ENCODE measurements at places on chromosomes 7 and 10.

DNA sequence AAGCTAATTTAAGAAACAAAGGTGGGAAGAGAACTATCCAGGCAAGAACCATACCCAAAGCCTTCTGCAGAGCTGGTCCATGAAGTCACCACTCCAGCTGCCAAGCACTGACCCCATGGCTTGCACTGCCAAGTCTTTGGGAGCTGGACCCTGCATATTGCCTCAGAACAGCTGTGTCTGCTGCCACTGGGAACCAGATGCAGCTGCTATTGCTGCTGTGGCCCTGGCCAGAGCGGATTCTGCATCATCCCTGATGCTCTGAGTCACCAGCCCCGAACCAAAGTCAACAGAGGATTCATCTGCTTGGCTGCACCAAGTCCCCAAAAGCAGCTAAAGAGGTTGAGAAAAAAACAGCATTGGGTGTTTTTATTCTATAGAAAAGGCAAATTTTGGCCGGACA is 39.2 kb upstream of the GSAP start:
- DNase-seq: peak; percentile 93

DNA sequence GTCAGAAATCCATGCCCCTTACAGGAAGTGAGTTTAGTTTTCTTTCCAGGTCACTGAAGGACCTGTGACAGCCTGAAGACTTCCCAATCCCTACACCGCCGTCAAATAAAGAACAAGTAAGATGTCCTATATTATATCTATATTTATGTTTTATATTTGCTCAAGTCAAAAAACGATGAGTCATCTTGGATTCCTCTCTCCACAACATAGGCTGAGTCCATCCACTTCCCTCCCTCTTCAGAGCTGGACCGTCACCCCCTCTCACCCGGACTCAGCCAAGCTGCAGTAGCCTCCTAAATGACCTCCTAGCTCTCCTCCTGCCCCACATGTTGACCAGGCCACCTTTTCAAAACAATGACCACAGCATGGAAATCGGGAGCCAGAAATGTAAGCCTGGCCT is 53.5 kb downstream of the GLI3 start:
- DNase-seq: peak; percentile 66

DNA sequence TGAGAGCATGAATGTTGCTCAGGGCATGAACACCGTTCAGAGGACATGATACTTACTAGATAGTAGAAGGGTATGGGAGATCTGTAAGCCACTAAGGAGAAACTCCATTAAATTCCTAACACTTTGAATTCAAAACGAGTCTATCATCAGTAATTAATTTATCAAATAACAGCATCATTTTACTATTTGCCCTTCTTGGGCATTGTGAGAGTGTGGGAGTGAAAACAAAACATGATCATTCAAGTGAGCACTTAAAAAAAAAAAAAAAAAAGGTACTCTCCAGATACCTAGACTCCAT is 20.5 kb upstream of the ASB15 start:
- DNase-seq: no peak

DNA sequence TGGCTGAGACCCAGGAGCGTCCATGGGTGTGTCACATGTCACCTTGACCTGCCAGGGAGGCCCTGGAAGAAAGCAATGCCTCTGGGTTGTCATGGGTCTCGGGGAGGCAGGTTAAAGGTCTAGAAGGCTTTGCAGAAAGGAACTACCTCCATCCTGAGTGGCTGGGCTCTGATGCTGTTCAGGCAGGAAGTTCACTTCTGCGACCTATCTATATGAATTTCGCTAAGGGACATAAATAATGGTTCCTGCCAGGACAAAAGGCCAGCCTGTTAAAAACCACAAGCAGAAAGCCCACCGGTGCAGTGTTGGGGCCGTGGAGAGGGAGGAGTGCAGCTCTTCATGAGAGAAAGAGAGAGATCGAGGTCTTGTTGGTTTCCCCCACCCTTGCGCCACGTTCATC is 182.9 kb downstream of the PTPN20 start:
- no peak for DNase-seq

- no peak for DNase-seq
These were observed 3.4 kb downstream of the PALD1 start for GRCh38 chr10:70481831-70482530.

- DNase-seq: no peak
These were observed 115.1 kb downstream of the TPK1 start for GRCh38 chr7:144720710-144721109.

DNA sequence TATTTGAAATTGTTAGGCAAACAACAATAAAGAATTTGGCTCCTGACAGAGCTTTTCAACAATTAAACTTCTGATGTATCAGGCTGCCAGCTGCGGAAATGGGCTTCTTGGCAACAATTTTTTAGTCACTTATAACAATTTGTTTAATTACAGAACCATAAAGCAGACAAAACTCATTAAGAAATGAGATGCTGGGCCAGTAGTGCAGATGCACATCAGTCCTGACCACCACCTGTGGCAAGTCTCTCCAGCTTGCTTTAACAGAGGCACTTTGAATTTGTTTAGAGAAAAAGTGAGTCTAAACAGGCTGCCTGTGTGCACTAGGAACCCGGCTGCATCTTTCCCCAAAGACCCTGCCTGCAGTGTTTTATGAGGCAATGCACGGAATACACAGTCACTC is 1124.4 kb downstream of the NXPH1 start:
- DNase-seq: no peak

DNA sequence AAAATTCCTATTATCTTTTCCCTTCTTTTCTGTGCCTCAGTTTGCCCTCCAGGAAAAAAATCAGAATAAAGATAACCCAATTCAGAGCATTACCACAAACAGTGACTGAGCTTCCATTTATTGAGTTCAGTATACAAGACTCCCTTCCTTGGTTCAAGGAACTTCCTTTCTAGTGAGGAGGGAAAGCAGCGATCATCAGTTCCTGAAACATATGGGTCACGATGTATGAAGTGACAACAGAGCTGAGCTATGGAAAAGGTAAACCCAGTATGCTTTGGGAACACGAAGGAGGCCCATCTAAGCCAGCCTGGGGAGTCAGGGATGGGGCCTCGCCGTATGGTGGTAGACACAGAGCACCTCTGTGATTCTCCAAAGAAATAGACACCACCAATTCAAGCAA is 15.8 kb downstream of the C10orf71 start:
- DNase-seq: no peak

DNA sequence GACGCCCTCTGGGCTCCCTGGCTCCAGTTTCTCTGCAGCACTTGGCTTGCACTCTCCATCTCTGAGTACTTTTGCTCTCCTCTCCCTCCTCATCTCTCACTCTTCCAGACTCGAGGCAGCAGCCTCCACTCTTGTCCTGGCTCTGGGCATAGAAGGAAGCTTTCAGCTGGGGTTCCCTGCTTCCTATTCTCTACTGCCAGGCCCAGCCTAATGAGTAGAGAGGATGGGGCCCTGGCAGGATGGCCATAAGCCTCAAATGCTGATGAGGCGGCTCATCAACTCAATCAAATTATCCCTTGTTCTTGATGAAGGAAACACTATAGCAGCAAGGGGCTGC is 55.8 kb downstream of the NEURL1 start:
- DNase-seq: no peak

All from iris pigment epithelial cell (primary cell).